NCI-H187 (cell line): ENCODE measurements at places on chromosomes 12 and 14.

GRCh38 chr12:58285551-58285950, 344.2 kb downstream of the ATP23 start:
- DNase-seq, result no peak

- DNase-seq, result no peak
Observed at GRCh38 chr14:90627478-90627877, 188.8 kb downstream of the TTC7B start.

- no peak for DNase-seq
Observed at GRCh38 chr14:30194741-30195148, 267.1 kb upstream of the PRKD1 start.

DNA sequence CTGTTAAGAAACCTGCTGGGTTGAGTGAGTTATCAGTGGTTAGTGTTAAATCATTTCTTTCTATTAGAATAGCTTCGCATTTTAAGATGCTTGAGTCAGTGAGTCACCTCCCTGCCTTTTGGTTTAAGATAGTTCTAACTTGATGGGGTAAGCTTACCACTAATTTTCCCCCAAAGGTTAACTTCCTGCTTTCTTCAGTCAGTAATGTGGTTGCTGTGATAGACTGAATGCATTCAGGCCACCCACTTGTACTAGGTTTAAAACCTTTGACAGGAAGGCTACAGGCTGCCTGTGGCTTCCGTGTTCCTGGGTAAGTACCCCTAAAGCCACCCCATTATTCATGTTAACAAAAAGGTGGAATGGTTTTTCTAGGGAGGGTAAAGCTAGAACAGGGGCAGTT, 25.3 kb downstream of the CLEC2A start:
- no peak for DNase-seq

DNA sequence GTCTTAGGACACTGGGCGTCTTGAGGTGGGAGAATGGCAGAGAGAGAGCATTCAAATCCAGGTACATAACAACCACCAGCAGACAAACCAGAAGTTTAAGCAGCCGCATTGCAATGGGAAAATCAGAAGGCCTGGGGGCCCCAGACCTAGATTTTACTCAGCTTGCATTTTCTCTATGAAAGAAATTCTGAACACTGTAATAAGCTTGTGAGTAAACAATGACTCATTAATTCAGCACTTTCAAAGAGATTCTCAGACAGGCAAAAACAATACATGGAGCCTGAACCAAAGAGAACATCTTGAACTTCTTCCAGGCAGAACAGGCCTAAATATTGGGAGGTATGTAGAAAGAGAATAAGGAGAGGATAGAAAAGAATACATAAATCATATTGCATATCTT, 69.8 kb upstream of the IFNG-AS1 start:
- DNase-seq, result no peak

DNA sequence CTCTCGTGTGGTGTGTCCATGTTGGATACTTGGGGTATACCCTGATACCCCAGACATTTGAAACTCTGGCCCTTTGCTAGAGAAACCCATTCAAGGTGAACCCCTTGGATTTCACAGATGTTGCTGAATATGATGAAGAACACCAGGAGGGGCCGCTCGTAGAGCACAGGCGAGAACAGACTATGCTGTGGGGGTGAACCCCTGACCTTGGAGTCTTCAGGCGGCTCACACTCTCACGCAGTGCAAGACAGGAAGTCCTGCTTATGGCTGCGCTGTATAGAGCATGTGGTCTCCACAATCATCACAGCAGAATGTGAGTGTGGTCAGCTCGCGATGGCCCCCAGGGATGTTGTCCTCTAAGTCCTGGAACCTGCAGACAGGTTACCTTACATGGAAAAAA, 60.4 kb downstream of the SLC15A4 start:
- DNase-seq, result no peak

DNA sequence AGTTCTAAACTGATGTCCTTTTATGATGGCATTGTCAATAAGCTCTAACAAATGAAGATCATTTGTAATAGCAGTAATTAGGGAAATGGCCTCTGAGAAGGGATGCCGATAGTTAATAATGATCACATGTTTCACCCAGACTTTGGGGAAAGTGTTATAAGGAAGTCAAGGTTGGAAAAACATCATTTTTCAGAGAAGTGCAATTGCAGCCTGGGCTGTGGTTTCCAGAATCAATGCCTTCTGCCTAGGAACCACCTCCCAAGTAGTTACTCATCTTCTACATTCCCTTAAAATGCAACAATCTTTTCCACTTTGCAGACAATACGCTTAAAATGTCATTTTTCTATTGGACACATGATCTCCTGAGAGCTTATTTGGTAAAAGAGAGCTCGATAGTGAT, 879 bp downstream of the EDDM3A start:
- no peak for DNase-seq

GRCh38 chr14:63267171-63267570, 51.6 kb downstream of the GPHB5 start:
- no peak for DNase-seq

DNA sequence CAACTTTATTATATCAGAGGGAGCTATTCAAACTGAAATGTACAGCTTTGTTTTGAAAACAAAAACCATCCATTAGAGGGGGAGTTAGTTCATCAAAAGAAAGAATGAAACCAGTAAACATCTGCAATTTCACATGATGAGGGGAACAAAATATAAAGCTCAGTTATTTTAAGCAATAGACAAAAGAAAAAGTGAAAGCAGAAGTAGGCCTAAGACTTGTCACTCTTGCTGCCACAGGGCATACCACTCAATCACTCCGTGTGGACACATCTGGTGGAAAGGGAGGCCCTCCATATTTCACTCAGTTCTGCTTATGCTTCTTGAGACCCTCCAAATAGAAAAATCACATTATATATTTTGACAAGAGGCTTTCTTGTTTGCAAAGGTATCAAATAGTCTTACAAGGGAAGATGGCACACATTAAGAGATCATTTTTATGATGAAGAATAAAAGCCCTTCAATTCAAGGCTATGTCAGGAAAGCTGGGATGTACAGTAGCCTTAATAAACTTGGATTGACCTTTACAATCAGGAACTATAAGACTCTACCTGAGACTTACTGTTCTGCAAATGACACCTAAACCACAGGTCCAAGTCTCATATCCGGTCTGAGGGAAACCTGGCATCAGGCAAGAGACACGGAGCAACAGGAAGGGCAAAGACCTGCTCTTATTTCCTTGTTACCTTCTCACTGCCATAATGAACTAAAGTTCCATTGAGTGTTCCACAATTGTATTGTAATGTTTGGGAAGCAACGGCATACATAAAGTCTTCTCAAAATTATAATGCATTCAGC, 222.5 kb upstream of the GRIP1 start:
- DNase-seq, result no peak

DNA sequence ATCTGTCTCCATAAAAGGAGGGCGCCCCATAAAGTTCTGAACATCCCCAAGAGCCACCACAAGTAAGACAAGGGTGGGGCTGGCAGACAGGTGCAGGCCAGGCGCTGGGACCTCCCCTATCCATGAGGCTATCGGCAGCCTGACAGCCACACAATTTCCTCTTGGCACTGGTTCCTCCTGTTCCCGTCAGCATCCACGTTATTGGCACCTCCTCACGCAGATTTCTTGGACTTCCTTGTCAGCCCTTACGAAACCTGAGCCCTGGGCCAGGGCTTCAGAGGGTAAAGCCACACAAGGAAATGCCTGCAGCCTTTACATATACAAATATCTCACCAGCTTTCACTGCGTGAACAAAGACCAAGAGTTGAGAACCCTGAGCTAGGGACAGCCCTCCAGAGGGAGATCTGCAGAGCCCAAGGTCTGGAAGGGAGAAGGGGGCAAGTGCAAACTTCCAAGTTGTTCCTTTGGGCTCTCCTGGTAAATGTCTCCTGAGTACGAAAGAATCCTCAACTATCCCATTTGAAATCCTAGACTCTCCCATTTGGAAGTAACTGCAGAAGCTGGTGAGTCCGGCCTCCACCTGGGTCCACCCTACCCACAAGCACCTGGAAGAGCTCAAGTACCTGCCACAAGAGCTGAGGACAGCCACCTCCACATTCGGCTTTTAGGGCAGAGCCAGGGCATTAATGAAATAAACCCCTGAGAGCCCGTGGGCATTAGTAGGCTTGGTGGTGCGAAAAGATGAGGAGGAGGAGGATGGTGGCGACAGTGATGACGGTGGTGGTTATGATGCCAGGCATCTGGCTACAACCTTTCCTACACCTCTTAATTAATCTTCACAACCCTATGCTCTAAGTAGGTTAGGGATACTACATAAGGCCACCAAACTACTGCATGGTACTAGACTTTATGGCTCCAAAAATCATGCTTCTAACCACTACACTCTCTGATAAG, 5.5 kb upstream of the TC2N start:
- no peak for DNase-seq

DNA sequence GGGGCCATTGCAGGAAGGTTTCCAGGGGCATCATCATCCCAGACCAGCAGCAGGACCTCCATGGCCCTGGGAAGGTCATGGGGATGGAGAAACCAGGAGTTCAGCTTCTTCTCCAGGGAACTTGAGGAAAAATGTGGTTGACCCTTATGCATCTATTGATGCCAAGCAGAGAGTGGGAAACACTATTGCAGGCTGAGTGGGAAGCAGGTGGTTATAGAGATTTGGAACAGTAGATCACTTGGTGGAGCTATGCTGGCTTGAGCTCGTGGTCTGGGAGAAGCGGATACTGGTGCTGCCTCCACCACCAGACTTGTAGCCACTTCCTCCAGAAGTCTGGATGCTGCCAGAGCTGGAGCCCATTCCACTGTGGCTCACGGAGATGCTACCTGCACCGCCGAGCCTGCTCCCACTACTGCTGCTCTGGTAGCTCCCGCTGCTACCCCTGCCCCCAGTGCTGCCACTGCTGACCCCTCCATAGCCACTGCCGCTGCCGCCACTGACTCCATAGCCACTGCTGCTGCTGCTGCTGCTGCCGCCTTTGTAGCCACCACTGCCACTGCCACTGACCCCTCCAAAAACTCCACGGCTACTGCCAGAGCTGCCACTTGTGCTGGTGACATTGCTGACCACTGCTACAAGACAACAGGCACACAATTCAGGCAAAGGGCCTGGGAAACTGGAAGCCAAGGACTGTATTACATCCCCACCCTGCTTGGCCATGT, 8.5 kb downstream of the KRT76 start:
- DNase-seq, result no peak

DNA sequence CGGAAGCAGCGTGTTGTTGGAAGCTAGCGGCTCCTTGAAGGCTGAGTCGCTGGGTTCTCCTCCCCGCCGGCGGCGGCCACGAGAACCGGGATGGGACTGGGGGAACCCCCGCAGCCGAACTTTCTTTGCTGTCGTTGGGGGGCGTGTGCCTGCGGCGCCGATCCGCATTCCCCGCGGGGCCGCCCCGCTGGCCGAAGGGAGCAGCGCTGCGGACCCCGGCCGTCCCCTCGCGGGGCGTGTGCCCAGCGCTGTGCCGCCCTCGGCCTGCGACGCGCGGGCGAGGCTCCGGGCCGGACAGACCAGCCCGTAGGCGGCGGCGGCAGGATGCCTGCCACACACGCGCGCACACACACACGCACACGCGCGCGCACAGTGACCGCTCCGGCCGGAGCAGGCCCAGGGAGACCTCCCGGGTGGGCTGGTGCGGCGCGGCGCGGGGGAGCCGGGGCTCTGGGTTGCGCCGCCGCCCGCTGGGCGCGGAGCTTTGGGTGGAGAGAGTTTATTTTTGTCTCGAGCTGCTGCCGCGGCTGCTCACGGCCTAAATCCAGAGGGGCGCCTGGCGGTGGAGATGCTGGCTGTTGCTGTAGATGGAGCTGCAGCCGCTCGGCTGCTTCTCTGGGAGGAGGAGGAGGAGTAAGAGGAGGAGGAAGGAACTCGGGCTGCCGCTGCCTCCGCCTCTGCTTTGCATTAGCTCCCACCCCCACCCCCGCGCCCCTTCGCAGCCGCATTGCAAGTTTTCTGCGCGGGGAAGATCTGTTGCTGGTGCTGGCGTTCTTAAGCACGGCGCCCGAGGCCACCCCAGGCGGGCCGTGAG, at the start of gene SAMD4A:
Gene SAMD4A (plus strand): TSS at position 719 of the 814 bp plus-strand sequence. CDS start 789 bp downstream, outside the sequence.
- DNase-seq, result peak; percentile 28

DNA sequence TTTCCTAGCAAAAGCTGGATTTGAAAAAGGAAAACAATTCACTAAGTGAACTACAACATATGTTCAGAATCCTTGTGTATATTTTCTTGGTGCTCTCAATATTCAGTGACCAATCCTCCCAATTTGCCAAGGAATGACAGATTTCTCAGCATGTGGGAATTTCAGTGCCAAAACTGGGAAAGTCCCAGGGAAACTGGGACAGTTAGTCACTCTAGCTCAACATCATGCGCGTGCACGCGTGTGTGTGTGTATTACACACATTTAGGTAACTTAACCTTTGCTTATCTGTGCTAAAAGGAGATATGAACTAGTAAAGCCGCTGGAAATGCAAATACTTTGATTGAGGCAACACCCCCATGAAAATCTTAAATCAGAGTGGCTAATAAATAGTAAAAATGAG, 26.1 kb upstream of the SLC6A13 start:
- no peak for DNase-seq

GRCh38 chr12:7981446-7981845, 45.5 kb upstream of the SLC2A3 start:
- no peak for DNase-seq

GRCh38 chr14:29222671-29223268, 456.2 kb downstream of the FOXG1 start:
- peak; percentile 54 for DNase-seq

- DNase-seq, result no peak
Observed at GRCh38 chr14:77903221-77903620, 103.3 kb downstream of the ADCK1 start.

DNA sequence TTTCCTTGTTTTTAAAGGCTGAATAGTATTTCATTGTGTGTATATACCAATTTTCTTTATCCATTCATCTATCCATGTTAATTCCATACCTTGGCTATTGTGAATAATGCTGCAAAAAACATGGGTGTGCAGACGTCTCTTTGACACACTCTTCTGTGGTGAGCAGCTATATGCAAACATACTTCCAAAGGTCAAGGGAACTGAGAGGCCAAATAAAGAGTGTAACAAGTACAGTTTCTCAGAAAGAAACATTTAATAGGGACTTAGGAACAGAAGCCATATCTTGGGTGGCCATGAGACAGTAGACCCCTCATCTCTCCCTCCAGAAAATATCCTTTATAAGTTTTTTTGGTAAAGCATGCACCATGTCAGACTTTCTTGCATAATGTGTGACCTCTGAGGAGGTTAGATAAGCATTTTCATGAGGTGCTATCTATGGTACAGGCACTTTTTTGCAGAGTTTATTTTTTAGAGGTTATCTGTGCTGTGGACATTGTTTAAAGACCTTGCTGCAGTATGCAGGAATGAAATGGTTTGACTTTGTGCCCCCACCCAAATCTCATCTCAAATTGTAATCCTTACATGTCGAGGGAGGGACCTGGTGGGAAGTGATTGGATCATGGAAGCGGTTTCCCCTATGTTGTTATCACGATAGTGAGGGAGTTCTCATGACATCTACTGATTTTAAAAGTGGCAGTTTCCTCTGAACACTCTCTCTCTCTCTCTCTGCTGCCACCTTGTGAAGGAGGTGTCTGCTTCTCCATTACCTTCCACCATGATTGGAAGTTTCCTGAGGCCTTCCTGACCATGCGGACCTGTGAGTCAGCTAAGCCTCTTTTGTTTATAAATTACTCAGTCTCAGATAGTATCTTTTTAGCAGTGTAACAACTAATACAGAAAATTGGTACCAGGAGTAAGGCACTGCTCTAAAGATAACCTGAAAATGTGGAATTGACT, 1202.3 kb downstream of the GALC start:
- DNase-seq, result no peak
